ENCODE measurements at places on chromosomes 12 and 14.
A peak's percentile ranks its signal among the peaks of the same experiment; 100 is the strongest.

GRCh38 chr12:109621211-109621694, 47.7 kb downstream of the MVK start:
- peak; percentile 55 for DNase-seq

DNA sequence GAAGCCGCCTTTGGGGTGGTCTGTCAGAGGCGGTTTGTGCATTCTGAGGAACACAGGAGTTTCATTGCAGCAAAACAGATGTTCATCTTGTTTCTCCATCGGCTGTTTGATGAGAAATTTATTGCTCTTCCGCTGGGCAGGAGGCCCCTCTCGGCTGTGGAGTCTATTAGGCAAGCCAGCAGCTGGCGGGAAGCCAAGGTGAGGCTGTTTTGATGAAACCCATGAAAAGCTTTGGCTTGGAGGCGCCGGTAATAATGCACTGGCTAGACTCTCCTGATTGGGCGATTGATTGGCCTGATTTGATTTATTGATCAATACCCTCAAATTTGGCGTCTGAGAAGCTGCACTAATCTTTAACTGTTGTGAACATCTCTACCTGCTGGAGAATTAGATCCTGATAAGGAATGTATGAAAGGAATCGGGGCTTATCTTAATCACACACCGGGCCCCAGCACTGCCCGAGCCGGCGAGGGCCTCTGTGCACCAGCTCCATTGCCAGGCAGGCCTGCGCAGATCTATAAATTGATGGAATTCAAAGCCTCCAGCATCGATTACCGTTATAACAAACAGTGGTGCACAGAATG, 187.7 kb downstream of the PHETA1 start:
- no peak for DNase-seq

- no peak for DNase-seq
These were observed 138.7 kb downstream of the PDE3A start for GRCh38 chr12:20507056-20507455.

DNA sequence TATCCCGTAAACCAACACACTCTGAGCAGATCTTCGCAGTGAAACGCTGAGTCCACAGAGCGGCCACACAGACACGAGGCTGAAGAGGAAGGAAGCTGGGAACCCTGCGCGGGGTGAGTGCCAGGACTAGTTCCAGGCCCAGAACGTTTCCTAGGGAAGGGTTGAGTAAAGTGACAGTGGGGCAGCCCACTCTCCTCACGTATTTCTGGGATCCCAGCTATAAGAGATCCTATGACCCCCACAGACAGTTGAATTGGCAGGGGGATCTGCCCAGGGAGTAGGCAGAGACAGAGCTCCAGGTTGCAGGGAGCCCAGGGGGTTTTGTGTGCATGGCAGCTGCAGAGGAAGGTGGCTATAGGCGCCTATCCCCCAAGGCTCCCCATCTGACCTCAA, 51.1 kb downstream of the GTF2A1 start:
- no peak for DNase-seq

- DNase-seq: no peak
These were observed 30.5 kb downstream of the CLEC2D start for GRCh38 chr12:9699898-9700605.

DNA sequence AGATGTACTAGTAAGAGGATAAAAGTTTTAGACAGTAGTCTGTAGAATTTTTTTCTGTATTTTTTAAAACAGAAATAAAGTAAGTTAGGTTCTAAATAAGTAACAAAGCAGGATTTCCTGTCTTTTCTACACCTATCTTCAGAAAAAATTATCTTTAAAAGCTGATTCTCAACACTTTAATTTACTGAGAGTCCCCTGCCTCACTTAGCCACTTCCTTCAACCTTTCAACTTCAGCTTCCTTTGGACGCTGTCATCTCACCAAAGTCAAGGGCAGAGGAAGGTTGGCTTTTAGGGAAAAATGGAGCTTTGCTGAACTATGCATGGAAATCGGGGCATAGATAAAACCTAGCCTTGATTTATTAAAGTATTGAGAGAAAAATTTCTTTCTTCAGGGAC, 44.9 kb upstream of the CERS5 start:
- no peak for DNase-seq

DNA sequence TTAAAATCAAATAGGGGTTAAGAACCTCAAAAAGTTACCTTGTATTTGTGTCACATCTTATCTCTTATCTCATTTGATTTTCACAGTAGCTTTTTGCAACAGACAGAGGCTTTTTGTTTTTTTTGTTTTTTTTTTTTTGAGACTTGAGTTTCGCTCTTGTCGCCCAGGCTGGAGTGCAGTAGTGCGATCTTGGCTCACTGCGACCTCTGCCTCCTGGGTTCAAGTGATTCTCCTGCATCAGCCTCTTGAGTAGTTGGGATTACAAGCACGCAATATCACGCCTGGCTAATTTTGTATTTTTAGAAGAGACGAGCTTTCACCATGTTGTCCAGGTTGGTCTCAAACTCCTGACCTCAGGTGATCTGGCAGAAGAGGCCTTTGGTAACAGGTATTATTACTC, 25.7 kb downstream of the RDH12 start:
- DNase-seq: no peak

GRCh38 chr12:124852329-124852831, 11.3 kb downstream of the SCARB1 start:
- no peak for DNase-seq

- no peak for DNase-seq
These were observed 111.4 kb downstream of the DACT1 start for GRCh38 chr14:58749066-58749669.

- no peak for DNase-seq
These were observed 19.8 kb upstream of the PALS1 start for GRCh38 chr14:67221248-67221981.

GRCh38 chr12:50062728-50063460, 5.5 kb downstream of the ASIC1 start:
- no peak for DNase-seq

GRCh38 chr14:99207456-99207855, 64.5 kb downstream of the BCL11B start:
- no peak for DNase-seq

DNA sequence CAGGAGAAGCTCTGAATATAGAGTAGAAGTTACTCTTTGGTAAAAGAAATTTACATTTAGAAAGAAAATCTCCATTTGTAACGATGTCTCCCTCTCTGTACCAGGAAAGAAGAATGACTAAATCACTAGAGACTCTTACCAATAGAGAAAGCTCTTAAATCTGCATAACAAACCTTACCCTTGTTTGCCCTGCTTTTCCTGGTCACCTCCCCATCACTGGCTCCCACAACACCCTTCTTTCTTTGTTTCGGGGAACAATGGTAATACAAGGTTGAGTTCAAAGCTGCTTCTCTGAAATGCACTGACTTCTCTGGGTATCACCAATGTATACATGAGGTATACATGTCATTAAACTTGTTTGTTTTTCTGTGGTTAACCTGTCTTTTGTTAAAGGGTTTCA, 351.1 kb upstream of the FLRT2 start:
- no peak for DNase-seq

- DNase-seq: no peak
These were observed 21.9 kb upstream of the ADIPOR2 start for GRCh38 chr12:1668833-1669543.

GRCh38 chr14:88866305-88866704, 41.9 kb downstream of the TTC8 start:
- DNase-seq: no peak

DNA sequence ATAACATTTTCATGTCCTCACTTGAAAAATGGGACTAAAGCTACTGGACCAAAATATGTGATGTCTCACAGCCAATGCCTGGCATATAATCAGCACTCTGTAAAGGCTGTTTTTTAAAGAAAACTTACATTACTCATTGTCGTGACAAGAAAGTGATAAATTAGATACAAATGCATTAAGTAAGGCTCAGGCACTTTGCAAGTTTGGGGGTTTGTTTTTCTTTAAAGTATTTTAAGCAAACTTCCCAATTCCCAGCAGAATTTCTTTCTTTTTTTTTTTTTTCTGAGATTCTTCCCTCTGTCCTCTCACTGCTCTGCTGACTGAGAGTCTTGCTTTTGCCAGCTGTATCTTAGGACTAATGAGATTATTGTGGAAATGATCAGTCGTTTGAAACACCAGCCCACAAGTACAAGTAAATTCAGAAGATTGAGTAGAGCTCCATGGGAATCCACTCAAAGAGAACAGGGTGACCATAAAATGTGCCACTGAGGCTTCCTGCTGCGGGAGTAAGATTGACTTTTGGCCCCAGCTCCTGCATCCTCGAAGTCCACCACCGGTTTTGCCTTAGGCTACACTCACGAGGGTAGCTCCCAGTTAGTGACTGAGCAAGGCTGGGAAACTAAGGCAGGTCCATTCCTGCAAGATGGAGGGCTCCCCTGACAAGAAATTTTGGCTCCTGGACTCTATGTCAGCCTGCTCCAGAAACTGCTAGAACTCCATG, 82.8 kb downstream of the TMTC1 start:
- DNase-seq: no peak

- DNase-seq: no peak
These were observed 182.2 kb upstream of the USP15 start for GRCh38 chr12:62078020-62078419.

GRCh38 chr12:107180272-107180671, 86.9 kb upstream of the CRY1 start:
- no peak for DNase-seq

DNA sequence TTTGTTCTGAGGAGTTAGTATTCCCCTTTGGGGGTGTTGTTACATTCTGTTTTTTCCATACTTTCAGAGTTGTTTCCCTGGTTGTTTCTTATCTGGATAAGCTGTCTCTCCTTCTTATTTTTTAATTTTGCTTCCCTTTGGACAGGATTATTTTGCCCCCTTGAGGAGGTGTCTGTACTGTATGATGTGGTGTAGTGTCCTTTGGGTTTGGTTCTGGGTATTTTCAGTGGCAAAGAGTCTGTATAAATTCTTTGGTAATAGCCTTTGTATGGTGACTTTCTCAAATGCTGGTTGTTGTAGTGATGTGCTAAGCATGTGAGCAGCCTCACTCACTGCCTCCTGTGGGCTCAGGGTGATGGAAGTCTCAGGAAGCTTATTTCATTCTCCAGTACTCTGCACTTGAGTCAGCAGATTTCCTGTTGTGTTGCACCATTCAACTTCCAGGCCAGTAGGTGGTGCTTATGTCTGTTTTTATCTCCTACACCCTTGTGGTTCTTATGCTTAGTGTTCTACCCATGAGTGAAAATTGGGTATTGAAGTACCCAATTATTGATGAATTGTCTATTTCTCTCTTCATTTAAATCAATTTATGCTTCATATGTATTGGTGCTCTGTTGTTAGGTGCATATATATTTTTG, 103.3 kb upstream of the PMCH start:
- DNase-seq: no peak

DNA sequence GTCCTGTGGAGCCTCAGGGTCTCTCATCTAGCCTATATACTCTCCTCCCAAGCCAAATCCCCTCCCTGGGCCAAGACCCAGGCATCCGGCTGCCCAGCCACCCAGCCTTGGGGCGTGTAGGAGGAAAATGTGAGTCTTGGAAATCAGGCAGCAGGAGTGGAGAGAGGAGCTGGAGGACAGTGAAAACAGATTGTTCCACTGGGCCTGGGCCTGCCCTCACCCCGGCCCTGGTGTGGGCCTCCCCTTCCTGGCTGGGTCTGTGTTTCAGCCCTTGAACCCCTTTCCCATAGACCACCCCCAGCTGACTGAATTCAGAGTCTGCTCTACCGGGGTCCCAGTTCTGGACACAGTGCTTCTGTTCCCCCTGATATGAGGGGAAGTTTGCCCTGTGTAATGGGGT, 6.7 kb downstream of the ITGA5 start:
- no peak for DNase-seq

GRCh38 chr14:33457021-33457420, 493.9 kb downstream of the EGLN3 start:
- no peak for DNase-seq

- DNase-seq: no peak
These were observed 15.4 kb upstream of the NIN start for GRCh38 chr14:50846226-50846880.

DNA sequence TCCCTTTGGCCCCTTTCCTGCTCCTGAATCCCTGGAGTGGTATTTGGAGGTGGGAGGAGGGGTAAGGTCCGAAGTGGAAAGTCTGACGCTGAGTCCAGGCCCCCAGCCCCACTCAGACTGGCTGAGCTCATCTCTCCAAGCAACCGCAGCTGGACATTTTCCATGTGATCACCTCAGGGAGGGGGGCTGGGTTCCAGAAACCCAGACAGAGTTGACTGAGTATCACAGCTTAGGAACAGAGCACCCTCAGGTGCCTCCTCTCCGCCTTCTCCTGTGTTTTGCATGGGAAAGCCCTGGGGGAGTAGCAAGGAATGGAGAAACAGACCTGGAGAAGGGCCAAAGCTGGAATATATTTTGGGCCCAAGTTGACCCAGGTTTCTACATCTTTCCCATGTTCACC, 8.0 kb upstream of the ITGA5 start:
- DNase-seq: no peak

GRCh38 chr14:91599994-91600393, 89.9 kb upstream of the PPP4R3A start:
- no peak for DNase-seq

GRCh38 chr12:78096909-78097597, 266.4 kb downstream of the NAV3 start:
- no peak for DNase-seq

DNA sequence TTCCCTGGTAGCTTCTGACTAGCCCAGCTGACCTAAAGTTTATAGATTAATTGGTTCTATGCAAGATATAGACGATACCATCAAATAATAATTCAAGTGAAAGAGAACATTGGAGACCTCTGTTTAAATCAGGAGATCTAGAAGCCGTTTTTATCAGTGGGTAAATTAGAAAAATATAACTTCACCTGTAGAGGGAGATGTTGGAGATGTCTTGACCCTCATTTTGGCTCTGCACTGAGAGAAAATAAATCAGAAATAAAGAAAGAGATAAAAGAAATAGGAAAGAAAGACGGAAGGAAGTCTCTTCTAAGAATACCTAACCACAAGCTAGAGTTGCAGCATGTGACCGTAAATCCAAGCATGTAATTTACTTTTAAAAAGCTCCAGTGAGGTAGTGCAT, 684.5 kb downstream of the C12orf50 start:
- no peak for DNase-seq

- no peak for DNase-seq
These were observed 36.6 kb upstream of the SYCP3 start for GRCh38 chr12:101775816-101776215.

DNA sequence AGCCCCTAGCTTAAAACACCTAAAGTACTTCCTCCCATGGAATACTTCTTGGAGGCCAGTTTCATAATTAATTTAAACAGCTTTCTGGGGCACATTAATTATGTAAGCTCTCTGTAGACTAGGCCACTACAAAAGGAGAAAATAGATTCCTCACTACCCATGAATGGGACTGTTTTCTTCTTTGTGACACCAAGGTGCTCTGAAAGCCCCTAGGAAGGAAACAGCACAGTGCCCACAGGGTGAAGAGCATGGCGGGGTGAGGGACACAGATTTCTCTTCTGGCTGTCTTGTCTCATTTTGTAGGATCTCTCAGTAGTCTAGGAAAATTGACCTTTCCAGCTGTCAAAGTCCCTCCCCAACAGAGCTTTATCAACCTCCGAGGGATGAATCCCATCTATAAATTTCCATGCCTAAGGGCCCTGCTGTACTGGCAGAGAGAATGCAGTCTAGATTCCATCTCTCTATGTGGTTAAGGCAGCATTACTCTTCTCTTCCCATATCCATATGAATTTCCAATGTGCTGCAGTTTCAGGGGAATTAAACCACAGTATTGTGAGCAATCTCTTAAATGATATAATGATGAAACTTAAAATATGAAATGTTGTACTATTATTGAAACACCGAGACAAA, 183.6 kb upstream of the GRIP1 start:
- no peak for DNase-seq

- no peak for DNase-seq
These were observed 13.8 kb downstream of the UBE2N start for GRCh38 chr12:93427779-93428564.

All from NCI-H1417 treated with DMSO at 0.1 percent for 48 hours (cell line).